GM18507 (cell line): ENCODE measurements at places on chromosomes 12 and 14.

- DNase-seq = no peak
Observed at GRCh38 chr12:26452511-26452910, 257.1 kb downstream of the SSPN start.

GRCh38 chr12:86683568-86684304 lies 427.5 kb upstream of the MGAT4C start:
- DNase-seq = no peak

GRCh38 chr12:67441736-67442346 lies 172.7 kb downstream of the CAND1 start:
- peak; percentile 35 for DNase-seq

GRCh38 chr14:71549421-71550050 lies 382.7 kb upstream of the RGS6 start:
- no peak for DNase-seq

GRCh38 chr14:96261053-96261452 lies 5.0 kb downstream of the BDKRB1 start:
- no peak for DNase-seq

- DNase-seq = no peak
Observed at GRCh38 chr14:55705651-55706364, 125.8 kb downstream of the KTN1 start.

DNA sequence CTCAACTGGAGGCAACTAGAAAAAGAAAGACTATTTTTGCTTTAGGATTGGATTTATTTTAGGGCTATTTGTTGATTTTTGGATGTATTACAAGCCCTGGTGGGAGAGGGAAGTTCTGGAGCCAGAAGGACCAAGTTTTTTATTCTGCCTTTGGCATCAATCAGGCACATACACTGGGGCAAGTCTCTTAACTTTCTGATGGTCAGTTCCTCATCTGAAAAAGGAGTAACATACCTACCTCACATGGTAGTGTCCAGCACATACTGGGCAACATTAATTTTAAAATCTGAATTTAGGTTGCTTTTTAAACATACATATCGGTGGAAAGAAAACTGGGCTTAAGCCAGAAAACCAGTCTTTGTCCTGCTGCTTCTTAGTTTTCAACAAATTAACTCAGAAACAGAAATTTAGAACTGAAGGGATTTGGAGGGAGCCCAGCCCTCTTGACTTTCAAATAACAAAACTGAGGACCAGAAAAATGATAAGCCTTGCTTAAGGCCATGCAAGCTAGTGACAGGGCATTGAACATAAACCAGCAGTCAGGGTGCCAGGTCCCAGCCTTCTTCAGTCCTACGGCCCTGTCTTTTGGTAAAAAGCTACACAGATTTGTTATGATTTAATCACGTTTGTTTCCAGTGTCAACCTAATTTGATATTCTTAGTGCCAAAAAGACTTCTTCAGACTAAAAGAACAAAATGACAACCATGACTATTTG lies 90.2 kb upstream of the SLC38A2 start:
- no peak for DNase-seq

DNA sequence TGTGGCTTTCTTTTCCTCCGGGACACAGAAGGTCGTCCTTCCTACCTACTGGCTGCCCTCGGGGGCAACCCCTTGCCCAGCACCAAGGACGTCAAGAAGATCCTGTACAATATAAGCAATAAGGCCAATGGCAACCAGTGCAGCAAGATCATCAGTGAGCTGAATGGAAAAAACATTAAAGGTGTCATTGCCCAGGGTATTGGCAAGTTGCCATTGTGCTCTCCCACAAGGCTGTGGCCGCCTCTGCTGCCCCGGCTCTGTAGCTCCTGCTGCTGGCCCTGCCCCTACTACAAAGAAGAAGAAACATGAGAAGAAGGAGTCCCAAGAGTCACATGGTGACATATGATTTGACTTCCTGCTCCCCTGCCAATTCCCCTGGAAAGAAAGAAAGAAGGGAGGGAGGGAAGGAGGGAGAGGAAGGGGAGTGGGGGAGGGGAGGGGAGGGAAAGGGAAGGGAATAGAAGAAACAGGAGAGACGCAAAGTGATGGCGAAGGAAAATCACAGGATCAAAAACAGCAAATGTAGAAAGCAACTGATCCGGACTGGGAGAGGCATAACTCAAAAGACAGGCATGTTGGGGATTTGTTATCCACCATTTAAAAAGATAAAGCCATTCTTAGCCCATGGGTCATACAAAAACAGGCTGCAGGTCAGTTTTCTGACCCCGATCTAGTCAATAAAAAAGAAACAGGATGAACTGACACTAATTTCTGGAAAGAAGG lies 61.3 kb upstream of the RESF1 start:
- no peak for DNase-seq

DNA sequence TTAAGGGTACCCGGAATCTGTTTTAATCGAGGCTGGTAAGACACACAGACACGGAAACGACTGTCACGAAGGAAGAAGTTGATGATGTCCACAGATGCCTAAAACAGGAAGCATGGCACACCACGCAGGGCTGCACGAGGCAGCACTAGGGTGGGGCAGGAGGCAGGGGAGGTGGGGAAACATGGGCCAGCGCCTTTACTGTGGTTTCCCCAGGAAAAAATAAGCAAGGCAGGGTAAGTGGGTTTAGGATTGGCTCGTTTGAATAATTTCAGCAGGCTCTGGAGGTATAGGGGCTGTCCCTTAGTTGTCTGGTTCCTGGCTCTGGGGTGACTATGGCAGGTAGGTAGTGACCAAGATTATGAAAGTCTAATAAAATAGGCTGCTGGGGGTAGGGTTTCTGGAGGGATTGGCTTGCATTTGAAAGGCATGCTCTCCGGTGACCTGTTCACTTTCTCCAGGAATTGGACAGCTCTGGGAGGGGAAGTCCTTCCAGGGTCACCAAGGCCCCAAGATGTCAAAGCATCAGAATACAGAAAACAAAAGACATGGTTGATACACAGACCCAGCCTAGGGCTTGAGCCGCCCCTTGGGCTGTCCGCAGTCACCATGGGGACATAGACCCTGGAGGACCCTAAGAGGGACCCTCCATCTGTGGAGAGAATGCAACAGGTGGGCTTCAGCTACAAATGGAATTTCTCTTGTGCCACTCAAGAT lies 35.3 kb downstream of the MAP1LC3B2 start:
- no peak for DNase-seq

DNA sequence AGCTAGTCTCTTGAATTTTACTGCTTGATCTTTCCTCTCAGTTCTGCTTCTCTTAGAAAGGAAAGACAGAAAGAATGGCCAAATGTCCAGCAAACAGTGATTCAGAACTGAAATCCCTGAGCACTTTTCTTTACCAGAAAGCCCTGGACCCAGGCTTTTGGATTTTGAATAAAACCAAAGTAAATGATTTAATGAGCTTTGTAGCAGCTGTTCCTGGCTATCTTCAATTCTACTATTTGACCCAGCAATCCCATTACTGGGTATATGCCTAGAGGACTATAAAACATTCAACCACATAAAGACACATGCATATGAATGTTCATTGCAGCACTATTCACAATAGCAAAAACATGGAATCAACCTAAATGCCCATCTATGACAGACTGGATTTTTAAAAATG lies 187.2 kb downstream of the PRKD1 start:
- no peak for DNase-seq

GRCh38 chr12:114916541-114916940 lies 232.6 kb upstream of the TBX3 start:
- DNase-seq = no peak
